ENCODE measurements at places on chromosomes 3 and 15.

DNA sequence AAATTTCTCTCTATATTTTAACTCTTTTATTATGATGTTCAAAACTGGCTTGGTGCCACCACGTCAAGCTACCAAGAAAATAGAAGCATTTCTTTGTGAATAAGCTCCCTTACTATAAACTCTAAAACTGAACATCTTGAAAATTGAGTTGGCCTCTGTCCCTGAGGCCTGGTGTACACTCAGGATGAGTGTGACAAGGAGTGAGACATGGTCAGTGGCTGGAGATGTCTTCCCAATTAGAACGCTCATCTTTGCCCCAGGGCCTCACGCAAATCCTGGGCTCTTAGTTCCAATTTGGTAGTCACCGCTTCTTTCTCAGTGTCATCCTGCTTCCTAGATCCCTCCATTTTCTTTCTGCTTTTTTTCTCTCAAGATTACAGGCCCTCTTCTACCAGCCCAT lies 26.2 kb downstream of the SLC2A2 start:
- DNase-seq = no peak

GRCh38 chr15:91564631-91565030 lies 288.9 kb upstream of the SLCO3A1 start:
- DNase-seq = no peak

DNA sequence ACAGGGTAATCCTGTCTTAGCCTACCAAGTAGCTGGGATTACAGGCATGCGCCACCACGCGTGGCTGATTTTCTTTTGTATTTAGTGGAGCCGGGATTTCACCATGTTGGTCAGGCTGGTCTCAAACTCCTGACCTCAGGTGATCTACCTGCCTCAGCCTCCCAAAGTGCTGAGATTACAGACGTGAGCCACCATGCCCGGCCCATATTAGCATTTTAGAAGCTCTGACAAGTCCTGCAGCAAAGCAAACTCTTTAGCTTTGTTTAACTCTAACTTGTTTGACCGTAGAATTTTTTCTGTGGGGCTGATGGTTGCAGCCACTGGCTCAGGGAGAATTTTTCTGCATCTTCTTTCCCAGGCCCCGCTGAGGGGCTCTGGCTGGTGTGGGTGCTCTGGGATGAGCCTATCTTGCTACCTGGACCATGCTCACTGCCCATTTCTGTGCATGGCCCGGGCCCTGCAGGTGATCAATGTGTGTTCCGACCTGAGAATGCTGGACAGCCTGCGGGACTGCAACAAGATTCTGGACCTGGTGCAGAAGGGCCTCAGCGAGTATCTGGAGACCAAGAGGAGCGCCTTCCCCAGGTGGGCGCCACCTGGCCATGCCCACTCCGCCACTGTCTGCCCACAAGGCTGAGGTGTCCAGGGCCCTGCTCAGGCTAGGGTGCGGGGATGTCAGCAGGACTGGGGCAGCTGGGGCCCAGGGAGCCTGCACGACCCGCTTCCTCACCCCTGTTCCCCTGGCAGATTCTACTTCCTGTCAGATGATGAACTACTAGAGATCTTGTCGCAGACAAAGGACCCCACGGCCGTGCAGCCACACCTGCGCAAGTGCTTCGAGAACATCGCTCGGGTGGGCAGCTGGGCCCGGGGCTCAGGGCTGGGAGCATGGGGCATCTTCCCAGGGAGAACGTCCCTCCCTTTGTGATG lies 41.3 kb downstream of the DNAH1 start:
- DNase-seq = no peak

- no peak for DNase-seq
These were observed 229.1 kb downstream of the CHST2 start for GRCh38 chr3:143348486-143349327.

- peak; percentile 88 for DNase-seq
These were observed 259.2 kb upstream of the CCDC54 start for GRCh38 chr3:107117922-107118536.

DNA sequence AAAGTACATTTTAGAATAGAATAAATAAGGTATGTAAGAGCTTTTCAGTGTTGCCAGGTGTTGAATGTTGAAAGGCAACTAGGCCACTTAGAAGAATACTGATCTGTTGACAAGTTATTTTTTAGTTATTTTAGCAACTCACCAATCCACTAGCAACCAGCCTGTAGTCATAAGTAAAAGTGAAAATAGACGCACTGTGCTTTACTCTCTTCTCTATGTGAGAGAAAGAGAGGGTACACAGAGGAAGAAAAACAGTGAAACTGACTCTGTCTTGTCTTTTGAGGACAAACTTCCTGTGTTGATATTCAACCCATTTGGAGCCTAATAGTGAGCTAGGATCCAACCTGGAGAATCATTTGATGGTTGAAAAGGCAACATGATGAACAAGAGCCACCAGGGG lies 327.1 kb upstream of the GOLIM4 start:
- no peak for DNase-seq

- DNase-seq = no peak
These were observed 25.0 kb downstream of the H1-8 start for GRCh38 chr3:129567939-129568338.

- DNase-seq = no peak
These were observed 30.2 kb downstream of the DAG1 start for GRCh38 chr3:49500205-49500731.

DNA sequence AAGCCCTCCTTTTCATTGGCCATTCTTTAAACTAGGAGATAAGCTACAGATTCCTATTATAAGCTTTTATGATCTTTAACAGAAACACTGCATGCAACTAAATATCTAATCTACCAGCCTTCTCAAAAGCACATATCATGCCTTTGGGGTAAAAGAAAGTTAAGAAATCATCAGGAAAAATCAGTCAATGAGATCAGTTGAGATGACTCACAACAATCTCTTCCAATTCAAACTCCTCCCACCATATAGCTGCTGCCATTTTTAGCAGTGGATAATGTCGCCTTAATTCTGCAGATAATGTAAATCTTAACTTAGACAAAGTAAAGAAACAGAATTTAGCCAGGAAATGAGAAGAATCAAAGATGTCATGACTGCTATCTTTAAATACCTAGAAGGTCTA lies 135.2 kb upstream of the BCL6 start:
- DNase-seq = no peak

- DNase-seq = no peak
These were observed 6.8 kb upstream of the POLG start for GRCh38 chr15:89341316-89342005.

DNA sequence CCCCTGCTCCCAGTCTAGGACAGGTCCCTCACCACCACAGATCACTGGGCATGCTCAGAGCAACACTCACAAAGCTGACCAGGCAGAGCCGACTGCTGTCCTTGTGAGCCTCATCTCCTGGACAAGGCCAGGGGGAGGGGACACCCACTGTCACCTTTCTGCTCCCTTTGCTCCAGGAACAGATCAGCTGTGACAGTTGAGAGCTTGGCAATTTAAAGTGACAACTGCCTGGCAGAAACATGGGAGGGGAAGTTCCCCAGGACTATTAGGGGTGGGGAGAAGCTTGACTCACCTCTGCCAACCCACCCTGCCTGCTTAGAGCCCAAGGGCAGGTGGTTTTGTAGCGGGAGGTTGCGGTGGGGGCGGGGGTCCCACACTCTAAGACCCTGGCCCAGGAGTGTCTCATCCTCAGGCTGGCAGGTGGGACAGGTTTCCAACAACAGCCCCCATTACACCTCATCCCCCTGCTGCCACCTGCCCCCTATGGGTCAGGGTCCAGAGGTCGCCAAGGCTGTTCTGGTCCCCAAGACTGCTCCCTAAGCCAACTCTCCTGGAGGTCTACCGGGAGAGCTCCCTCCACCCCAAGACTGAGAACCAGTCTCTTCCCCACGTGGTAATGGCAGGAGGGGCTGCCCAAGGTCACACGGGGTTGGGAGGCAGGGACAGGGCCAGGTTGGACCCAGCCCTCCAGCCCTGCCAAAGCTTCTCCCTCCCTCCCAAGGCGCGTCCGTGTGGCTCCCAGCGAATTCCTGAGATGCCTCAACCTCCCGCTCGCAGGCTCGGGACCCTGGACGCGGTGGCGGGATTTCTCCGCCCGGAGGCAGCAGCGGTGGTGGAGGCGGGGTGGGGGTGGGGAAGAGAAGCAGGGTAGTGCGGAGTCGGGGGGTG lies 80.4 kb downstream of the IQSEC1 start:
- no peak for DNase-seq

- no peak for DNase-seq
These were observed 532 bp upstream of the RTP1 start for GRCh38 chr3:187196573-187197334.

- DNase-seq = no peak
These were observed 796.4 kb upstream of the ARPP21 start for GRCh38 chr3:34842706-34843480.

- DNase-seq = no peak
These were observed 6.0 kb downstream of the HCLS1 start for GRCh38 chr3:121654493-121655385.

DNA sequence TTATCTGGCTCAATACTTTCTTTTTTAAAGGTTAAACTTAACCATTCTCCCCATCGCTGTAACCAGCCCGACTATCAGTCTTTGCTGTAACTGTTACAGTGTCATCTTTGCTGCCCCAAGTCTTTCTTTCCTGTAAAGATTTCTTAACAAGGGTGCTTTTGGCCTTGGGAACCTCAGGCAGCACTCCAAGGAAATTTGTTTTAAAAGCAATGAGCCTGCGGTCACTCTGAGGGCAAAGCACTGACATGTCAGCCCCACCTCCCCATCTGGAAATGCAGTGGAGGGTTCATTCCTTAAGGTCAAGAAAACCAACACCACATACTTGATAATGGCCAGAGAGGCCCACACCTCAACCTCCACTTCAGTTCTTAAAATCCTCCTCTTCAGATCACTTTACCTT lies 3.2 kb downstream of the TRANK1 start:
- DNase-seq = no peak

DNA sequence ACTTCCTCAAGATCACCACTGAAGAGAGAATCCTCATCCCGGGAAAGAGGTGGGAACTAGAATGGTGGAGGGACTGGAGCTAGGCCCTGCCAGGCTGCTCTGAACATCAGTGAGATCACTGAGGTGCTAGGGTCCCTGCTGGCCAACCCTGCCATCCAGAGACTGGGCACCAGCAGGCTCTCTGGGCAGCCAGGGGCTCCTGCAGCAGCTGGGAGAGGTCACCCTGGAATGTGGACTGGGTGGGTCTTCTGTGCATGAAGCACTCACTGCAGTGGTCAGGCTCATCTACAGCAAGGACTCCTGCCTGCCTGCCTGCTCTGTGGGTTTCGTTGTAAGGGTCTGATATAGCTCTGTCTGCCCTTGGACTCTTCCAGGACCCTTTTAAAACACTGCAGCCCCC lies 24.9 kb downstream of the ALS2CL start:
- no peak for DNase-seq

DNA sequence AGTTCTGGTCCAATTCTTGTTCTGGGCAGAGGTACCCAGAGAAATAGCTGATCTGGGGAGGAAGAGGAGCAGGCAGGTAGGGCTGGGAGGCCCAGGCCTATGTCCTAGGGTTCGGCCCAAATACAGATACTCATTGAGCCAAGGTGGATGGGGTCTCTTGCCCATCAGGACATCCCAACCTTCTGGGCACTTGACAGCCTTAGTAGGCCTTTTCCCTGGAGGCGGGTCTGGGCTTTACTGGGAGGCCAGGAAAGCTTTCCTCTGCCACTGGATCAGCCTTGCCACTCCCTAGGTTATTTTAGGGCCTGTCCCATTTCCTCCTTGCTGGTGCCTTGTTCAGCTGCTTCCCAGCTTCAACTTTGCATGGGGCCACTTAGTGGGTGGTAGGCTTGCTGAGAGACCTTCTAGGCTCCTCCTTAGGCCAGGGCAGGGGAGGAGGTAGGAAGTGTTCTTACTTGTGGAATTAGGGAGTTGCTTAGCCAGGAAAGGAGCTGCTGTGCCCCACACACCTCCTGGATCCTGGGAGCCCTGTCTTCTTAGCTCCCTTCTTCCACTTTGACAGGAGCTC lies 9.7 kb downstream of the TEX264 start:
- DNase-seq = no peak

GRCh38 chr3:148389916-148390315 lies 307.8 kb upstream of the AGTR1 start:
- no peak for DNase-seq

GRCh38 chr3:4147556-4148118 lies 155.5 kb upstream of the SETMAR start:
- no peak for DNase-seq

DNA sequence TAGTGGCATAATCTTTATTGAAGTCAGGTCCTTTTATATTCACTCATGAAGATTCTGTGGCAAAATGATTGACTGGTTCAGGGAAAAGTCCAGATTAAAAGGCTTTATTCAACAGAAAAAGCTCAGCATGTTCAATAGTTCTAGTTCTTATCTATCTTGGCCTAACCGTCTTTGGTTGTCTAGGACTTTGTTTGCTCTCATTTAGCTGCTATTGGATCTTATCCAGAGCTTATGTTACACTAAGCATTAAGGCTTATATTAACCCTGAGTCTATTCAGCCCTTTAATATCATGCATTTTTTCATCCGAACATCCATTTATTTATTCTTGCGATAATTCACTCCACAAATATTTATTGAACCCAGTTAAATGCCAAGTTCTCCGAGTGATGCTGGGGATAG lies 601.0 kb upstream of the SGO1 start:
- DNase-seq = no peak

- DNase-seq = no peak
These were observed 96.8 kb downstream of the CHDH start for GRCh38 chr3:53749448-53749847.

DNA sequence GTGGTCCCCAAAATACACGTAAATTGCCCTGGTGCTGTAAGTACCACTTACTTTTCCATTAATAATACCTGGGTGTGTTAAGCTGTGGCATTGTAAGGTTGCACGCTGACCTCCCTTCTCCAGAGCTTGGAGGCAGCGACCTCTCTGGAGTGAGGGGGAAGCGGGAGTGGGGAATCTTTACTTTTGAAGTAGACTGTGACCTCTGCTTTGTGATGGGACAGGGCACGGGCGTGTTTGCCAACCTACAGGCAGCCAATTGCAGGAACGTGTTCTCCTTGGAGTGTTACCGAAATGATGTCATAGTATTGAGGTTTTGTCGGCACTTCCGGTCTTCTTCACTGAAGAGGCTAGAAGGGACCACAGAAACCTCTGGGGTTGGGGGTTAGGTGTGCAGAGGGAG lies 227.3 kb upstream of the C2CD4B start:
- no peak for DNase-seq

GRCh38 chr15:100330221-100330620 lies 11.6 kb downstream of the ADAMTS17 start:
- no peak for DNase-seq

DNA sequence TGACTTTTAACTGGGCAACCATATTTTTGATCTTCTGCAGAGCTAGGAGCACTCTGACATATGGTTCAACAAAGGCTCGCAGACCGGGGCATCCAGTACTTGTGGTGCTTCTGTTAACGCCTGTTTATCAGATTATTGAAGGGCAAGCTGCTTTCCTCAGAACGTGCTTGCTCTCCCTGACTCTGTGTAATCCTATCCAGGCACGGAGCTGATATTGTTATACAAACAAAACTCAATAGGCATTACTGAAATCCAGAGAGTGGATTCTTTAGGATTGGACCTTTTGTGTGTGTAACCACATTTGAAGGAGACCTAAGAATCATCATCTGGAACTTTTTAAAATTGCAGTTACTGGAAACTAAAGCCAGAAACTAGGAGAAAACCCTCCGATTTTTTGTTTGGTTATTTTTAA lies 246.5 kb downstream of the PTPRG start:
- DNase-seq = peak; percentile 14

GRCh38 chr15:56205061-56205876 lies 38.4 kb downstream of the RFX7 start:
- DNase-seq = no peak

Measured in NCI-H1694 (cell line).